ENCODE measurements at places on chromosomes 2 and 18.

- no peak for DNase-seq
Observed at GRCh38 chr2:197673606-197674005, 1.8 kb downstream of the RFTN2 start.

GRCh38 chr2:184268900-184269477, 329.3 kb upstream of the ZNF804A start:
- no peak for DNase-seq

- DNase-seq, result no peak
Observed at GRCh38 chr2:64753399-64753798, 99.7 kb upstream of the SERTAD2 start.

DNA sequence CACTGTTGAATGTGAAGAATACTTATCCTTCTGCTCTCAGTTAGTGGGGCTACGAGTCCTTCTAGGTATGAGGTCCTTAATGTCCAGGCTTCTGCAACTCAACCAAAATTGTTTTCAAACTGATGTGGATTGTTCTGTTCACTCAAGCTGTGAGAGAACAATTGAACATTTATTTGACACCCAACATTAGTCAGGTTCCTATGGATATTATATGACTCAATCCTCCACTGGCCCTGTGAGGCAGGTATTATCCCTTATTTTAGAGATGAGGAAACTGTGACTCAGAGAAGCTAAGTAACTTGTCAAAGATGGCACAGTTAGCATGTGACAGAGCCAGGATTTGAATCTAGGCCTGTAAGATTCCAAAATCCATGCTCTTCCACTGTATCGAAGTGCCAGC, 1.2 kb upstream of the LYG2 start:
- no peak for DNase-seq

DNA sequence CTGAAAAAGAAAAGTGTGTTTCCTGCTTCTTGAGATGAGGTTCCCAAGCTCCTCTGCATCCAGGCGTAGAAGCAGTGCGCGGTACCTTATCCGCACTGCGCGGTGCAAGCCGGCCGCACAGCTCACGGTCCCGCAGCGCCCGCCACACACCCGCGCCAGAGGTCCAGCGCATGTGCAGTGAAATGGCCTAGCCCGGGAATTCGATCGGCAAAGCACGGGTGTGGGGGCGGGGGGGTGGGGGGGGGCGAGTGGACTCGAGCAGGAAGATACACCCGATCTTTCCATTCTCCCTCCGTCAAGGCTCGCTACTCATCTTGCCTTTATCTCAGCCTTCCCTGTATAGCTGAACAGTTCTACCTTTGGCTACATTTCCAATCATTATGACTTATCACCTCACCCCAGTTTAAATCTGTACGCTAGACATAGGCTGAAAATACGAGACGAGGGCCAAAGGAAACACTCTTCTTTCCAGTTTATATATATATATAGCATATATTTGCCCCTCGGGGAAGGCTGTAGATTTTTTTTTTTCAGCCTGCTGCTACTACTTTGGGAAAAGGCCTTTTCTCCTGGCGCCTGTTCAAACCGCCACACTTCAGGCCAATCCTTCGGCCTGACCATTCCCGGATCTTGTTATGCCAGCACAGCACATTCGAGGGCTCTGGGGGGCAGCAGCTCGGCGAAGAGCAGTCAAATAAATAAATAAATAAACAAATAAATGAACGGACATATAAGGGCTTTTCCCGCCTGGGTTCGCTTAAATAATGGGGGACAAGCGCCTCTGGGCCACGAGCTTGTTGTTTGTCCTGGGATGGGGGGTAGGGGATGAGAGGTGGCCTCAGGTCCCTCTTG, 10.4 kb downstream of the HOXD8 start:
- no peak for DNase-seq

- no peak for DNase-seq
Observed at GRCh38 chr18:23336101-23336500, 117.0 kb upstream of the RIOK3 start.

- no peak for DNase-seq
Observed at GRCh38 chr2:61535449-61535848, 2.7 kb downstream of the XPO1 start.

- DNase-seq, result no peak
Observed at GRCh38 chr2:120747281-120747680, 11.6 kb downstream of the GLI2 start.

DNA sequence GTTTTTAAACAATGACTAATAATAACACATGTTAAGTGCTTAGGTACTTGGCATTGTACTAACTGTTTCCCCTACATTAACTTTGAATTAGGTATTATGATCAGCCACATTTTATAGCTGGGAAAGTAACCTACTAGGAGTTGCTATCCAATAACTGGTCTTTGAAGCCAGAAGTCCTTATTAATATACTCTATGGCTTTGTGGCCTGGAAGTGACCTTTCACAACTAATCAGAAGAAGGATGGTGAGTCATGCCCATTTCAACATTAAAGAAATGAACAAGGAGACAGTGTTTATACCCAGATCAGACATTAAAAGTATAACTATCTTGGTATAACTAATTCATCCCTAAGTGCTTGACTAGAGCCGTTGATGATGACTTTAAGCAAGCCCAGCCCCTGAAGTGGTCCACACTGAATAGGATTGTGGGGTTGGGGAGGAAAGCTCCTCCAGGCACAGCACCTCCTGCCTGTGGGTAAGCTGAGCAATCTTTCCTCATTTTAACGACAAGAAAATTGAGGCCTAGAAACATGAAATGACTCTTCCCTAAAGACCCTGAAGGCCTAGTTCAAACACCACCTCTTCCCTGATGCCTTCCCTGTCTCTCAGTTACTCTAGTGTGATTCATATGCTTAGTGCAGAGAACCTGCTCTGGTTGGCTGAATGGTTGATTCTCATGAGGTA, 71.6 kb upstream of the RFX8 start:
- peak; percentile 86 for DNase-seq

- no peak for DNase-seq
Observed at GRCh38 chr2:181697126-181697525, 16.8 kb upstream of the NEUROD1 start.

- no peak for DNase-seq
Observed at GRCh38 chr2:46229134-46230063, 67.8 kb upstream of the EPAS1 start.

DNA sequence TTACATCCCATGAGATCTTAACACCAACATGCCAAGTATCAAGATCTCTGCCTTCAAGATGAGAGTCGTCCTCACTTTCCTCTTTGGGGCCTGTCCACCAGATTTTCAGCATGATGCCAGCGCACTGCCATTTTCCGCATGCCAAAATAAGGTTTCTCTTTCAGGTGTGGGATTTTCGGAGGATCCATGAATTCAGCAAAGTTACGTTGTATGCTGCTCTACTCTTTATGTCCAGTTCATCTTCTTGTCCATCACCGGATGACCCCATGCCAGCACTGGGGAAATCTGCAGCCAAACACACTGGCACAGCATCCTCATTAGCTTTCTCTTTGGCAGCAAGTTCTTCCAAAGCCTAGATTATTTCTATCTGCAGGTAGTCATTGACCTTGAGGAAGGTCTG, 4.9 kb upstream of the HAAO start:
- no peak for DNase-seq

- DNase-seq, result no peak
Observed at GRCh38 chr2:218370410-218371063, 11.5 kb upstream of the SLC11A1 start.

DNA sequence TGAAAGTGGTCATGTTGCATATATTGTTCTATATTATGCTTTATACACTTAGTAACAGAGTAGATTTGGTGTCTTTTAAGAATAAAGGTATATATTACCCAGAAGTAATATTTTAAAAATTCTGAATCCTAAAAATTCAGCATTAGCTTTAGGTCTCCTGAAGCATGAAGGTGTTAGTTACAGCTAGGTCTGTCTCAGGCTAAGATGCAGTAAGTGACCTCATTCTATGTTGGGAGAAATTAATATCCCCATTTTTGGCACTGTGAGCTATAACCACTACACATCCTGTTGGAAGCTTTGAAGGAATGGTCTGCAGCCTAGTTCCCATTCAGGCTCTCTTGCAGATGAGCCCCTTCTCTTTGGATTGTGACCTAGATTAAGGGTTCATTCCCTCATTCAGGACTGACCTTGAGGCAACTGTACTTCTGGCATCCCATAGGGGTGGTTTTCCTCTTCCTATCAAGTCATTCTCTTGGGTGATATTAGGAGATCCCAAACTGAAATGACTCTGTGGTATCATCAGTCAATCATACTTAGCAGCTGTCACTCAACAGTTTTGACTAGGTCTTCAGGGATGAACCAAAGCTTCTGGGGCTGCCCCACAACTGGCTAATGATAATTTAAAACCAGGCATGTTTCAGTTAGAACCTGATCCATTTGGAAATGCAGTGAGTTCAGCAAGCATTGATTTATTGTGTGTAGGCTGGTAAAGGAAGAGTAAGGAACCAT, 117.7 kb downstream of the GPD2 start:
- DNase-seq, result no peak

- DNase-seq, result no peak
Observed at GRCh38 chr18:31066266-31066665, 23.7 kb upstream of the DSC3 start.

GRCh38 chr2:96082211-96083063, 33.9 kb downstream of the ADRA2B start:
- DNase-seq, result no peak

DNA sequence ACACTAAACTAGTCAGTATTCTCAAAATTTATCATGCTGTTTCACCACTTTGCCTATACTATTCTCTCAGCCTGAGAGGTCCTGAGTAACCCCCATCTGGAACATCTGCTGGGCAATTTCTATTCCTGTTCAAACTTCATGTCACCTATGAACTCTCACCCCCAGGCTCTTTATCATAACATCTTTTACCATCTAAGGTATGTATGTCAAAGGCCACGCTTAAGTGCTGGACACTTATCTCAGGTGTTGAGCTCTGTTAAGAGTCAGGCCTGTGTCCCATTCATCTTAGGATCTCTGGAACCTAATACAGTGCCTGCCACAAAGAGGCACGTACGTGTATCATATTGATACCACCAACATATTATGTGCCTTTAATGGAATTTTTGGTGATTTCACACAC, 4.9 kb downstream of the AAK1 start:
- no peak for DNase-seq

DNA sequence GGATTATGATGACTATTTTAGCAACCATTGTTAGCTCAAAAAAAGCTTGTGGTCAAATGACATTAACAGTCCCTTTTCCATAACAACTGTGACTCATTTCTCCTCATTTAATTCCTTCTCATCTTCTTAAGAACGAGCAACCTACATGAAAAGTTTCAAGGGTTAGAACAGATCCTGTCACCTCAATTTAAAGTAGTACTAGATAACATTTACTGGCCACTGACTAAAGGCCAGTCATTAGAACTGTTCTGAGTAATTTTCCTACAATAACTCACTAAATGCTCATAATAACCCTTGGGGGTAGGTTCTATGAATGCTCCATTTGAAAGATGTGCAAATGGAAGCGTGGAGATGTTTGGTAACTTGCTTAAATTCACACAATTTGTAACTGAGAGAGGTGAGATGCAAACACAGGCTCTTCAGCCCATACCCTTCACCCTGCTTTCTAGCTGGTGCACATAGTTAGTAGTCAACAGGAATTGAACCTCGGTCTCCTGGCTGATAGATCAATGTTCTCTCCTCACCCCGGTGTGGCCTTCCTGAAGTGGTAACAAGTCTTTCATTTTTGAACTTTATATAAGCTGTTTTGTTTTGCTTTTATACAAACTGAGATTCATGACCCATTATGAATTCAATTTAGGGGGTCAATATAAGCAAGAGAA, 212.5 kb downstream of the SETBP1 start:
- no peak for DNase-seq

DNA sequence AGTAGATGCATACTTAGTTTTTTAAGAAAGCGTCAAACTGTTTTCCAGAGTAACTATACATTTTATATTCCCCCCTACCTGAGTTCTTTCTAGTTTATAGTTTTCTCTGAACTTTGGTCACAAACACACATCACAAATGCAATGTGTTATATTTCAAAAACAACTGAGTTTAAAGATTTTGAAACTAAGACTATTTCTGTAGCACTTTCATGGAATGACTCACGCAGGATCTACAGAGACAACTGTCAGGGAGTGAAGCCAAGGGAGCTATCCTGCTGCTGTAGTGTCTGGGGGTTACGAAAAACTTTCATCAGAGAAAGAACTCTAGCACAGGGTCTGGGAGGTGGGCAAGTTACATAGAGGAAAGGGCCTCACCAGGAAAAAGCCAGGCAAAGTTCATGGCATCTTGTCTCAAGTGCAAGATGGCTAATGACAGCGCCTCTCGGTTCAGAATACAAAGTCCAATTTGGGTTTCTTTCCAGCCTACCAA, 66.8 kb downstream of the UXS1 start:
- no peak for DNase-seq

GRCh38 chr2:159998243-159998642, 64.2 kb downstream of the PLA2R1 start:
- no peak for DNase-seq

- no peak for DNase-seq
Observed at GRCh38 chr18:69840001-69840400, 107.7 kb downstream of the CD226 start.

- no peak for DNase-seq
Observed at GRCh38 chr2:207836521-207837133, 66.9 kb upstream of the FZD5 start.

DNA sequence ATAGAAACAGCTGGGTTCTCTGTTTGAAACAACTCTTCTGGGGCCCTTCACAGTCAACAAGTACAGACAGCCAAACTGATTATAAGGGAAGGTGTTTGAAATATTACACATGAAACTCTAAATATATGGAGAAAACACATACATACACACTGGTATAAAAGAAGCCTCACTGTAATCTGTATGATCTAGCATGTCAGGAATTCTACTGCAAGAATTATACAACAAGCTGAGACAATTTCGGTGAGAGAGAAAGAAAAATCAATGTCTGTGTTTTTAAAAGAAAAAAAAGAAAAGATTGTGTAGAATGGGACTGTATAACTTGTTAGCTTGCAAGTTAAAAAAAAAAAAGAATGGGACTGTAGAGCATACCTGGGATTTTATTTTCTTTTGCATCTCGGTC, 26.3 kb downstream of the IRS1 start:
- DNase-seq, result no peak

DNA sequence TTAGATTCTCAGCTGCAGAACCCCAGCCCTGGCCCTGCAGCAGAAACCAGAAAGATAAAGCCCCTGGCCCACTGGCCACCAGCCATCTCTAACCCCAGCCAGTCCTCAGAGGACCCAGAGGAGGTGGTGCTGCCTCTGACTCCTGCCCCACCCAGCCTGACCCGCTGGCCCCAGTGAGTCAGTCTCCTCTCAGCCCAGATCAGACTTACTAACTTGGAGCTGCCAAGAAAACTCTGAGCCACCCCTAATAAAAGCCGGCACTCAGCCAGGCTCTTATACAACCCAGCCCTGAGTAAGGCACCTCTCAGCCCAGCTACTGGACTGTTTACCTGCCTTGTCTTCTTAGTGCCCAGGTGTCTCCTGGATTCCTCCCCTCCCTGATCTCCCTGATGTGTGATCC, 2.0 kb downstream of the SLC14A2 start:
- DNase-seq, result peak; percentile 15

DNA sequence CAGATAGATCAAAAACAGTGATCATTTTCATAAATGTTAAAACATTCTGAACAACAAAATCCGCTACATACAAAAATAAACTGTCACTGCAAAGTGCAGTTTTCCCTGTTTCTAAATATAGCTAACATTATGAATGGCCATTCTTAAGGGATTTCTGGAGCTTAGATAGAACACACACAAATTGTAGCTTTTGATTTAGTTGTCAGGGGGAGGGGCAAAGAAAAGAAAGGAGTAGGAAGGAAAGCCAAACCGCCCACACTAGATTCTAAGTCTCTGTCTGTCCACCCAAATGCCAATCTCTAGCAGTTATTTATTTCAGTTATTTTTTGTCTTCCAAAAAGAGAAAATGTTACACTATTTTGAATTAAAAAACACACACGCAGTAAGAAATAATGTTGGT, 182.4 kb downstream of the CDH2 start:
- no peak for DNase-seq

- DNase-seq, result no peak
Observed at GRCh38 chr2:1548910-1549673, 135.8 kb downstream of the TPO start.

Measured in PC-9 (cell line).